ENCODE measurements at places on chromosomes 2 and 18.

DNA sequence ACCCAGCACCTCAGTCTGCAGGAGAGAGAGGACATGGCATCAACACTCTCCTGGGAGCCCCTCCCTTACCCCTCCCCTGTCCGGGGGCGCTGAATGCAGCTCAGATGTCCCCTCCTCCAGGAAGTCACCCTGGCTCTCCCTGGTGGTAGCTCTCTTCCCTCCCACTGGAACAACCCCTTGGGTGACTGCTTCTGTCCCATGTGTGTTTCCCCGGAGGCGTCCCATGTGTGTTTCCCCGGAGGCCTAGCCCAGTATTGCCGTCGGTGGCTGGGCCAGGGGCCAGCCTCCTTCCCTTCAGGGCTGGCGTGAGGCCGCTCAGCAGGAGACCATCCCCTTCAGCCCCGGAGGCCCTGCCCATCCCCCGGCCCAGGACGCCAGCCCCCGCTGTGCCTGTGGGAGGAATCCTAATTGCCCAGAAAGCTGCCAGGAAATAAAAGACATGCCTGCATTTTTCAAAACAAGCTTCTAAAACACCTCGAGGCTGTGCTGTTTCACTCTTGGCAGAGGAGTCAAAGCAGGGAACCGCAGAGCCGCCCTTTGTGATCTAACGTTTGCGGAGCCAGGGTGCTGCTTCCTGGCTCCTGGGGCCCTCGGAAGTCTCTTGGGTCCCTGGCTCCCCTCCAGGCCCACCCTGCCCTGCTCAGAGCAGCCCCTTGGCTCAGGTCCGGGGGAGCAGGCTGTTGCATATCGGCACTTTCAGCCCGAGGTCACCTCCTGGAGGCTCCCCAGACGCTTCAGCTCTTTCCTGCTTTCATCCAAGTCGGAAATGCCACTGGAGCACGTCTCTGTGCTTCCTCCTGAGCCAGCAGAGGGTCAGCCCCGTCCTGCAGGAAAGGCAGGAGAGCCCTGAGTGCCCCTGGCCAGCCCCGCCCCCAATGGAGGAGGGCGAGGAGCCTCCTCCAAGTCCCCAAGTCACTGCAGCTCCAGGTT, 11.4 kb downstream of the SNED1 start:
- no peak for DNase-seq

GRCh38 chr2:121350402-121350775, 65.4 kb upstream of the TFCP2L1 start:
- no peak for DNase-seq

GRCh38 chr2:15107137-15107536, 454.0 kb downstream of the NBAS start:
- no peak for DNase-seq

DNA sequence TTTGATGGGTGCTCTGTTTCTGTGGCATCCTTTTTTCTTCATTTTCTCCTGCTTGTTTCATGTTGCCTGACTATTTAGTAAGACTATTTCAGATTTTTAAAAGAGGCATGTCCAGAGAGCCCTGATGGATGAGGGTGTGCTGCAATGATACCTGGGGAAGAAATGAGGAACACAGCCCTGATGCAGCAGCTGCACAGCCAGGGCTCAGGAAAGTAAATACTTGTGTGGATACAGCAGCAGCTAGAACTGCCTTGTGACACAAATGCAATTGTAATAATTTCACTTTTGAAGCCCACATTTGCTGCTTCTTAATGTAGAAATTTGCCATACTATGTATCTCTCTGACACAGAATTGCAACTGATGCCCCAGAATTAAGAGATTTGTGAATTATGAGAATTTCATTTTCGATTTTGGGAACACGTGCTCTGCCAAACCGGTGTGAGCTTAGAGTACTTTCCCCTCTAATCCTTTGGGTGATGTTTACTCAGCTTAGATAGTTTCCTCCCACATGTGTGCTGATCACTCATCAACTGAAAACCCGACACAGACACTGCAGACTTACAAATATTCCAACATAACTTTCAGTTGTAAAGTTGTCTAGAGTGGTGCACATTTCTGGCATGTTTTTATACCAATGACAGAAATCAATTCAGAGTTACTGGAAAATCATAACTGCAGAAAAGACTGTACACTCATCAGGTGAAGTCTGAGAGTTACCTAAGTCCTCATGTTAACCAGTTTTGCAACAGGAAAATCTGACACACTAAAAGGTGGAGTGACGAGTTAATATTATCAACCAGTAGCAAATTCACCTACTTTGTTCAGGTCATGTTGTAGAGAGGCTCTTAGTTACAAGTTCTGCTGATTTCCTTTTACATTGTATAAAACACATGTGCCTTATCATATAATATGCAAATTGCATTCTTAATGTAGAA, 383.4 kb downstream of the CBLN2 start:
- DNase-seq = peak; percentile 70

All from NCI-H1092 (cell line).